ENCODE measurements at places on chromosomes 6 and 20.

- DNase-seq, result no peak
Measured at GRCh38 chr6:151284012-151284411, 44.2 kb downstream of the AKAP12 start.

GRCh38 chr20:51985013-51985415, 182.7 kb upstream of the SALL4 start:
- DNase-seq, result no peak

DNA sequence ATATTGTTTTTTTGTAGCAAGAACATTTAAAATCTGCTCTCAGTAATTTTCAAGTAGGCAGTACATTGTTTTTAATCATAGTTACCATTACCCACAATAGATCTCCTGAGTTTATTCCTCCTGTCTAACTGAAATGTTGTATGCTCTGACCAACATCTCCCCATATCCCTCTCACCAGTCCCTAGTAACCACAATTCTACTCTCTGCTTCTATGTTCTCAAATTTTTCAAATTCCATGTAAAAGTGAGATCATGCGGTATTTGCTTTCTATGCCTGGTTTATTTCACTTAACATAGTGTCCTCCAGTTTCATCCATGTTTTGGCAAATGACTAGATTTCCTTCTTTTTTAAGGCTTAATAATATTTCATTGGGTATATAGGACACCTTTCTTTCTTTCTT, 300.5 kb downstream of the KCNQ5 start:
- no peak for DNase-seq

- DNase-seq, result no peak
Measured at GRCh38 chr20:10855778-10856177, 182.0 kb upstream of the JAG1 start.

GRCh38 chr20:7980332-7981046, 39.1 kb downstream of the TMX4 start:
- DNase-seq, result no peak

DNA sequence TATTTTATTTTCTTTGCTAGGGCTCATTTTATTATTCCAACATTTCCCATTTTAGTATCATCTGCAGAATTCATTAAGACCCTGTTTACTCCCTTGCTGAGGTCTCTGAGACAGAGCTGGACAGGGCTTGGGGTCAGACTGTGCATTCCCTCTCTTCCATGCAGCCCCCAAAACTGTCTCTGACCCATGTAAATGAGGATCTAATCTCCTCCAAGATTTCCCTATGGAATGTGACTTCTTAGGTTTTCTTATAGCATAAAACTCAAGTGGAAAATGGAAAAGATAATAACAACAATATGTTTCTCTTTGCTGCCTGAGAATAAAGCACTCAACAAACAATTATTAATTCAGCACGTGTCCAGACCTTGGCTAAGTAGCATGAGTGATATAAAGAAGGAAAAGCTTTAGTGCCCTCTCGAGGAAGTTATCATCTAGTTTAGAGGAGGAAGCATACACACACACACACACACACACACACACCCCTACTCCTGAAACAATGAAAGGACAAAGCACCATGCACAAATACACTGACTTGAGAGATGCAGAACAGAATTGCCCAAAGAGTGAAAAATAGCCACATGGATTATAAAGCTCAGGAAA, 815.5 kb downstream of the BCKDHB start:
- DNase-seq, result no peak

DNA sequence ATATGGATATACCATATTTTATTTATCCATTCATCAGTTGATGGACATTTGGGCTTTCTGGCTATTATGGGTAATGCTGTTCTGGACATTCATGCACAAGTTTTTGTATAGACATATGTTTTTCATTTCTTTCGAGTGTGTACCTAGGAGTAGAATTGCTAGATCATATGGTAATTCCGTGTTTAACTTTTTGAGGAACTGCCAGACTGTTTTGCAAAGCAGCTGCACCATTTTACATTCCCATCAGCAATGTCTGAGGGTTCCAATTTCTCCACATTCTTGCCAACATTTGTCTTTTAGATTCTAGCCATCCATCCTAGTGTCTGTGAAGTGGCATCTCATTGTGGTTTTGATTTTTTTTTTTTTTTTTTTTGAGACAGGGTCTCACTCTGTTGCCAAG, 20.8 kb downstream of the SRC start:
- no peak for DNase-seq

DNA sequence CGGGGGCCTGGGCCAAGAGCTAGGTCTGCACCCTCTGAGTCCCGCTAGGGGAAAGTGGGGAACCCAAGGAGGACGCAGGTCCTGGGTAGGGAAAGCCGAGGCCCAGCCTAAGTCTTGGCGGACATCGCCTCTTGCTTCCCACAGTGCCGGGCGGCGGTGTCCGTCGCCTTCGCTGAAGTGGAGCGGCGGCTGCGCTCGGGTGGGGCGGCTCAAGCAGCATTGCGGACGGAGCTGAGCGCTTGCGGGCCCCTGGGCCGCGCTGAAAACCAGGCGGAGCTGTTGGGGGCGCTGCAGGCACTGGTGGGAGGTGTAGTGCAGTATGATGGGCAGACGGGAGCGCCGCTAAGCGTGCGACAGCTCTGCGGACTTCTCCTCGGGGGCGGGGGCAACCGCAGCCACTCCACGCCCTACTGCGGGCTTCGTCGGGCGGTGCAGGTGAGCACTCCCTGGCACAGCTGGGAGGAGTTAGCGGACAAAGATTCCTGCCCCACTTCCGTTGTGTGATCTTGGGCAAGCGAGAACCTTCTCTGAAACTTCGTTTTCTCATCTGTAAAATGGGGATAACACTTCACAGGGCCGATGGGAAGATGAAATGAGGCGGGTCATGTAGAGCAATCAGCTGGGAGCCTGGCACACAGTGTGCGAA, 4.2 kb downstream of the PRSS16 start:
- peak; percentile 58 for DNase-seq

DNA sequence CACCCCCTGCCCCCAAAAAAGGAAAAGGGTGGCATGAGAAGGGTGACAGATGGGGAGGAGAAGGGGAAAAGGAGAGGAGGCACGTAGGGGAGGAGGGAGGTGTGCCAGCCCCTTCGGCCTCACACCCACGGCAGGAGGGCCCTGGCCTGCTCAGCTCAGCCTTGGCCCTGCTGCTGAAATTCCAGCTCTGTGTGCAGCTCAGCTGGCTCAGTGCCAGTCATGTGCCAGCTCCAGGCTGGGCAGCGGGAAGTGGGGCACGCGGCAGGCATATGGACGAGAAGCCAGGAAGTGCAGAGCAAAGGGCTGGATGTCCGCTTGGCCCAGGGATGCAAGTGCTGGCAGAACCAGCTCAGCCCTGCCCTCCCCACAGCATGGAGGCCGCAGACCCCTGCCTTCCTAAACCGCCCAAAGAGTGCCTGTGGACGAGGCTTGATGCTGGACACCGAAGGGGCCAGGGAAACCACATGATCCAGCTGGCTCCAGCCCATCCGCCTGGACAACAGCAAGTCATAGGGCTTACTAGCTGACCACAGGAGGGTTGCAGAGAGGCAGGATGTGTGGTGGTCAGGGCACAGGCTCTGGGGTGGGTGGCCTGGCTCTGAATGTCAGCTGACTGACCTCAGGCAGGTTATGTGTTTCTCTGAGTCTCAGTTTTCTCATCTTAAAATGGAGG, 60.2 kb downstream of the NOL4L start:
- DNase-seq, result no peak

GRCh38 chr6:130602151-130602770, 224.9 kb upstream of the SMLR1 start:
- no peak for DNase-seq

DNA sequence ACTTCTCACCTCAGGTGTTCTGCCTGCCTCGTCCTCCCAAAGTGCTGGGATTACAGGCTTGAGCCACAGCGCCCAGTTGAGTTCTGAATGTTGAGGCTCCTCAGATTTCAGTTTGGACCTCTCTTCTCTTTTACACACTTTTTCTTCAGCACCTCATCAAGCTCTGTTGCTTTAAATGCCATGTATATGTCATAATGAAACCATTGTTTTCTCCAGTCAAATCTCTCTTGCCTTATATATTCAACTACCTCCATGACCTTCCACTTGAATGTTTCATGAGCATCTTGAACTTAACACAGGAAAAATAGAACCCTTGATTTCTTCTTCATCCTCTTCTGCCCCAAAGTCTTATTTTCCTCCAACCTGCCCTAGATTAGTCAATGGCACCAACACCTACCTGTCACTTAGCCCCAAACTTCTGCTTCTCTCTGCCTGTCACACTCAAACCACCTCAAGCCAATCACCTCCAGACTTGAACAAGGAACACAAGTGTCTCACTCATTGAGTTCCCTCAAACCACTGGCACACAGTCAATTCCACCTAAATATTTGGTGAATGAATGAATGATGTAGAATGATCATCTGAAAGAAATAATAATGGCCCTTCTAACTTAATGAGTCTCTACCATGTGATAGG, 161.0 kb upstream of the SGK1 start:
- DNase-seq, result no peak

DNA sequence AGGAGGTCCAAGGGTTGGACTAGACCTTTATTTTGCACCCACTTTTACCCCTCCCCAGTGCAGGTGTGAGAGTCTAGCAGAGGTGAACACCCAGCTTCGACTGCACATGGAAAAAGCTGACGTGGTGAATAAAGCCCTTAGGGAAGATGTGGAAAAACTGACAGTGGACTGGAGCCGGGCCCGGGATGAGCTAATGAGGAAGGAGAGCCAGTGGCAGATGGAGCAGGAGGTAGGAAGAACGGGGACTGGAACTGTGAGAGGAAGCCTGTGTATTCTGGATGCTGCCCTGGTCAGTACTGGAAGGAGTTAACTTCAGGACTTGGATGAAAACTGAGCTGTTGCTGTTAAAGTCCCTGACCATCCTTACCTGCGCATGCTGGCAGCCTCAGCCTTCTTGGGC, 10.6 kb downstream of the CEP250 start:
- no peak for DNase-seq

GRCh38 chr6:166582258-166582657, 4.2 kb downstream of the RAMACL start:
- no peak for DNase-seq

DNA sequence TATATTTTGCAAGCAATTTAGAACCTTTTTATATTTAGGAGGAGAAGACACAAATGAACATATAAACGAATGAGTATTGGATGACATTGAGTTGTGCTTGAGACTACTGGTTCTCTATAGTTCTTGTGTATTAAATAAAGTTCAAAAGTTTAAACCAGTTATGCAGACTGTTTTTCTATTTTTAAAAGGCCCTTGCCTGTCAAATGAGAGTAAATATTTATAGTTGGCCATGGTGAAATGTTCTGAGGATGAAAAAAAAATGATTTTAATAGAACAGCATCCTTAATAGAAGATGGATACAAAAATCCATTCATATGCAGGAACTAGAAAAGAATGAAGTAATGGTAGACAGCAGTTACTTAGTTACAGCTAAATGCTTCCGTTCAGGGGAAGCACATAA, 63.5 kb upstream of the COL10A1 start:
- no peak for DNase-seq

DNA sequence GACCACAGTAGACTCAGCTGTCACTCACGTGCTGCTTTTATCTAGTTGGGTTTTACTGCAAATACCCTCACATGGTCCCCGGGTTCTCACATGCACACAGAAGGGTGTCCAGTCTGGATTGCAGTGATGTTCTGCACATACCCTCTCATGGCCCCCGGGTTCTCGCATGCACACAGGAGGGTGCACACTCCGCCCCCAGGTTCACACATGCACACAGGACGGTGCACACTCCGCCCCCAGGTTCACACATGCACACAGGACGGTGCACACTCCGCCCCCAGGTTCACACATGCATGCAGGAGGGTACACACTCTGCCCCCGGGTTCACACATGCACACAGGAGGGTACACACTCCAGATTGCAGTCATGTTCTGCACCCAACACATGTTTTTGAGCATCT, 224.3 kb downstream of the ERMARD start:
- DNase-seq, result no peak

DNA sequence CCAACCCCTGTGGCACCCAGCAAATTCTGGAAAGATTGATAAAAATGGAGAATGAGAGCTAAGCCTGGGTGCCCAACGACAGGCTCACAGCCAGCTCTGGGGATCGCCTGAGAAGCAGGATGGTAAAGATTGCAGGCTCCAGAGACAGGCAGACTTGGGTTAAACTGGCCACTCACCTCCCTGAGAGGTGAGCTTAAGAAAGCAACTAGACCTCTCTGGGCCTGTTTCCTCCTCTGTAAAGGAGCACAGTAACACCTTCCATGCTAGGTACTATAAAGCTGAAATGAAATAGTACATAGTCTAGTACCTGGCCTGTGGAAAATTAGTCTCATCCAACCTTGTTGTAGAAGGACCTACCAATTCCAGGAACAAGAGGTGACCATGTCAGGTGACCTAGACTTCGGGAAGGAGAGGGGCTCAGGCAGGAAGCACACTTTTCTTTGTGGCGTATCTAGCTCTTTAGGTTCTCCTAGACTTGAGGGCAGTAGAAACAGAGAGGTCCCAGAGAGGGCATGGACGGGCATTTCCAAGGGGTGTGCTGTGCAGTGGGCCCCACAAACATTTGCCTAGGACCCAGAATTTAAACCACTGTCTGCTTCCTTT, 142.8 kb upstream of the MYLIP start:
- DNase-seq, result no peak

DNA sequence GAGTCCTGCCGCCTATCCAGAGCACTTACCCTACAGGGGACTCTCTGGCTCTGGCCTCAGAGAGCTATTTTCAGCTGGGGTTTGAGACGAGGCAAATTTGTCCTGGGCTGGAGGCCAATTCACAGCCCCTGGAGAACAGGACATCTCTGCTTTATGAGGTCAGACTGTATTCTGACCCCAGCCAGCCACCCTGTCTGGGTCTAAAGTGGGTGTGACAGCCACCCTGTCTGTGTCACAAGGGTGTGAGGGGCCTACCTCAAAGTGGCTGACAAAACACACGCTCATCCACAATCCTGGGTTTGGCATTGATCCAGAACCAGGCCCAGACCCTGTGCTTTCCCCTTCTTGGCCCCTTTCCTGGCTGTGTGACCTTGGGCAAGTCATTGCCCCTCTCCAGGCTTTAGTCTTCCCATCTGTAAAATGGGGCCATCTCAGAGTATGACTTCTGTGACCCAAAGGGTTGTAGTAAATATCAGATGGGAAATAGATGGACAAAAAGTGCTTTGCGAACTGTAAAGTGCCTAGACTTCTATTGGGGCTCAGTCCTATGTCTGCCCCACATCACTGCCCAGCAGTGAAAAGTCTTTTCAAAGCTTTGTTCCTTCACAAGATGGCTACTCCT, 44.1 kb upstream of the TGM2 start:
- no peak for DNase-seq

GRCh38 chr6:16950302-16950701, 151.5 kb upstream of the STMND1 start:
- DNase-seq, result no peak

All from NCI-H1417 treated with DMSO at 0.1 percent for 48 hours (cell line).